ENCODE measurements at places on chromosomes 7 and 10. TPM values are rescaled to one million over a fixed set of nuclear protein-coding genes. Genes with fewer than 3 reads are reported as not detected.
A peak's percentile ranks its signal among the peaks of the same experiment; 100 is the strongest.

GRCh38 chr7:13749636-13750035 is 239.8 kb downstream of the ETV1 start:
- no peak for DNase-seq

The SRRM3 gene
- total RNA-seq: not detected

DNA sequence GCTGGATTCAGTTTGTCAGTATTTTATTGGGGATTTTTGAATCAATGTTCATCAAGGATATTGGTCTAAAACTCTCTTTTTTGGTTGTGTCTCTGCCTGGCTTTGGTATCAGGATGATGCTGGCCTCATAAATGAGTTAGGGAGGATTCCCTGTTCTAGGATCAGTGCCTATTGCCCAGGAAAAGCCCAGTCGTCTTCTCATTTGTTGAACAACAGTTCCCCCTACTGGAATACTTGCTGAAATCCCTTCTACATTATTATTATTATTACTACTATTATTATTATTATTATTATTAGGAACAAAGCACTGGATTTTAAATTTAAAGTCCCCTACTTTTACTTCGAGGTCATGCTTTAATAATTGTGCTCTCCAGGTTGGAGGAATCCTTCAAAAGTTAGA is 528.9 kb downstream of the MAGI2 start:
- DNase-seq: no peak

GRCh38 chr10:71995887-71996575 is 31.8 kb downstream of the CHST3 start:
- DNase-seq: no peak

DNA sequence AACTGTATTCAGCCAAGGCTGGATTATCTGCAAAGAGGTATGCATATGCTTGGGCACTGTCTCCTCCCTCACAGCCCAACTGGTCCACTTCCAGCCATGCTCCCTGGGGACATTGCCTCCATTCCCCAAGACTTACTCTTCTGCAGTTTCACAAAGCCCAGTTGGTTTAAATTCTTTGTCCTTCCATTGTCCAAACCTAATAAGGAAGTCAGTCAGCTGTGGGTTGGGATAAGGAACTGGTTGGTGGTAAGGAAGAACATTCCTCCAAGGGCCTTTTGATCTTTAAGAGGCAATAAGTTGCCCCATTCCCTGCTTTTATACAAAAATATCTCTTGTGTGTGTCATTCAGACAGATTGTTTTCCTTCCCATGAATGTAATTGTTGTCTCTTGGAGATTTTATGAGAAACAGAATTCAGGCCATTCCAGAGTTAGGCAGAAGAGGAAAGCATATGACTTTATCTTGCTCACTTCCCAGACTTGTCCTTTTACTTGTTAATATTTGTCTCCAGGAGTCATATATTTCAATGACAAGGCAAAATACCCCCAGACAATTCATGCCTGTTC is 673.7 kb downstream of the SUGCT start:
- no peak for DNase-seq

DNA sequence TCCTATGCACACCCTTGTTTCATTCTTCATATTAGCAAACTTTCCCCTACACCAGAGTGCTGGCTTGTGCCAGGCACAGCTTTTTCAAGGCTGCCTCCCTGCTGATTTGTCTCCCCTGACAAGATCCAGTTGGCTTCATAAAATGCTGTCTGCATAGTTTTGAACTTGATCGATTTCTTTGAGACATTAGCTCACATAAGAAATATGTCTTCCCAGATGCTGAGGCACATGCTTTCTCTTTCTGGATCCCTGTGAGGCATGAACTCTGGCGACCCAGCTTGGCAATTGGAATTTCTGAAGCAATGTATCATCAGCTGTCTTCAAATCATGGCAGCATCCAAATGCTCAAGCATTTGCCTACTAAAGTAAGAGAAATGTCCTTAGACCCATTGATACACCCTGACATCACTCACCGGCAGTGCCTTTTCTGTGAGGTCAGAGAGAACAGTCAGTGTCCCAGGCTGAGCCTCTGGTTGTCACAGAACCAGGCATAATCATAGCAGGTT is 616.4 kb upstream of the GHITM start:
- no peak for DNase-seq

The PRLHR gene
- not detected for total RNA-seq

DNA sequence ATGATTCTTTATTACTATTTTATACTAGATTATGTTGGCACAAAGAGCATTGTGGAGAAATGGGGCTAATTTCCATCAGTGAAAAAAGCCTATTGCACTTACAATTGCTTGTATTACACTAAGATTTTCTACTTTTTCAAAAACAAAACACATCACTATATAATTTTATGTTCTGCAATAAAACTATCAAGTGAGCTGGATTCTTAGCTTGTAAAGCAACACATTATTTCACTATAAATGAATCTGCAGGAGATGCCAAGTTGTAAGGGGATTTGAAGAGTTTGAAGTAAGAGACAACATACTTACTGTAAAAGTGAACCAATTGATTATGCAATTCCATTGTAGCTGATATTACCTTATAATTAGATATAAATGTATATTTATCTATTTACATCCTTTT is 333.3 kb upstream of the SEMA3D start:
- DNase-seq: no peak

The VCL gene
- 71.8 TPM for total RNA-seq

GRCh38 chr7:156480671-156481070 is 159.9 kb upstream of the RNF32 start:
- no peak for DNase-seq

The JCAD gene
- total RNA-seq: 0.68 TPM

The INSYN2A gene
- total RNA-seq: not detected

GRCh38 chr7:147136352-147136751 is 1019.8 kb downstream of the CNTNAP2 start:
- DNase-seq: no peak

- DNase-seq: no peak
Observed at GRCh38 chr10:71687077-71687476, 32.5 kb downstream of the C10orf105 start.

GRCh38 chr7:2165610-2166594 is 66.8 kb downstream of the MAD1L1 start:
- DNase-seq: no peak

GRCh38 chr7:43727494-43727893 is 1.8 kb downstream of the COA1 start:
- DNase-seq: no peak

DNA sequence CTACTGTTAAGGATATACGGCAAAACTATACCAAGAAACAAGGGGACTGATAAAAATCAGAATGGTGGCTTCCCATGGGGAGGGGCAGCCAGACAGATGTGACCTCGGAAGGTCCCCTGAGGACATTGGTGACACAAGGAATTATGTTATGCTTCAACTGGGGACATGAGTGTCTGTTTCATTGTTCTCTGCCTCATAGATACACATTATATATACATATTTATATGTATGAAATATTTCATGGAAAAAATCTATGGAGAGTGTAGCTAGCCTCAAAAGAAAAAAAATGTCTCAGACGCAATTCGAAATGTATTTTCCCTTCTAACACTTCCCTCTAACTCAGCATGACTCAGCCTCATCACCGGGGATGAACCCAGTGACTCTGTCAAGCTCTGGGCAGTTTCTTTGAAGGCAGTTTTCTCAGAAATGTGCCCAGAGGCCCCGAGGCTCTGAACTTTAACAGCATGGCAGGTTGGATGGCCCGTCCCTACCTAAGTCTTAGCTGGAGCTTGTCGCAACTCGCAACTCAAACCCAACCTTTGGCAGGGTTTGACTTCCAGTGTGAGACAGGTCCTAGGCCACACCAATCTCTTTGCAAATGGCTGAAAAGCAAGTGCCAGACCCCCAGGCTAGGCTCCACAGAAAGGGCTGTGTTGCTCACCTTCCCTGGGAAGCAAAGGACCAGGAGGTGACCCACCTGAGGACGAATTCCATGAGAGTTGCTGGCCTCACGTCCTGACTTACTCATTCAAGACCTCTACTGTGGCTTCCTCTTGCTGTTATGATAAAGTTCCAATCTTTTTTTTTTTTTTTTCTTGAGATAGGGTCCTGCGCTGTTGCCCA is 86.9 kb downstream of the CARD11 start:
- DNase-seq: peak; percentile 69

The ZPBP gene
- not detected for total RNA-seq

The AQP1 gene
- total RNA-seq: 0.18 TPM

DNA sequence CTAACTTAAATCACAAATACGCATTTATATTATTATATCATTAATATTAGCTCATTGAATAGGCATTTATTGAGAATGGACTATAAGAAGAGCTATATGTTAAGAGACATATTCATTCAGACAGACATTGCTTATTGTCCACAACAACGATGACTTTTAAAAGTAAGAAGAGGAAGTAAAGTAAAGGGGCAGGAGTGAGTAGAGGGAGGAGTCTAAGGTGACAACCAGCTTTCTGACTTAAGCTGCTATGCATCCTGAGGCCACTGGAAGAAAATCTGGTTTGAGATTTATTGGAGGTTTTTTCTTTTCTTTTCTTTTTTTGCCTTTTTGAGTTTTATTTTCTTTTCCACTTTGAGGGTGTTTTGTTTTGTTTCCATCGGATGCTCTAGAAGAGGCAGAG is 723.5 kb downstream of the GRM8 start:
- no peak for DNase-seq

The GATA3 gene
- 112 TPM for total RNA-seq

GRCh38 chr10:129764011-129764900 is 199.8 kb downstream of the EBF3 start:
- DNase-seq: peak; percentile 4

The REEP3 gene
- total RNA-seq: 22.8 TPM

DNA sequence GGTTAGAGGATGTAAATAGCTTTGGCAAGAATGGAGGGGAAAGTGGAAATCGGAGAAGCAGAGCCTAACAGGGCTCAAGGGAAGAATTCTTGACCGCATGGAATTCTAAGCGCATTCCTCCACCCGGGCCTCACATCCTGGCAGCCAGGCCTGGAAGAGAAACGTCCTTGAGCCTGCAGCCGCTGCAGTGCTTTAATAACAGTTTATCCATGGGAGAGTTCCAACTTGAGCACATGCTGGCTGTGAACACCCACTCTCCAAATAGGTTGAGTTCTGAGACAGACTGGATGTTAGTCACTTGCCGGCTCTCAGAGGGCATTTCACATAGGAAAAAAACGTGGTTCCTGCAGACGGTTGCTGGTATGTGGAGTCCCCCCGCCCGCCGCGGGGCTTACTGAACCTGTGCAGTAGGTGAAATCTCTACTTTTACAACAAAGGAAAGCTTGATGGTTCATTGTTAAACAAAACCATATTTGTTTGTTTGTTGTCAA is 61.4 kb upstream of the STEAP1B start:
- no peak for DNase-seq

DNA sequence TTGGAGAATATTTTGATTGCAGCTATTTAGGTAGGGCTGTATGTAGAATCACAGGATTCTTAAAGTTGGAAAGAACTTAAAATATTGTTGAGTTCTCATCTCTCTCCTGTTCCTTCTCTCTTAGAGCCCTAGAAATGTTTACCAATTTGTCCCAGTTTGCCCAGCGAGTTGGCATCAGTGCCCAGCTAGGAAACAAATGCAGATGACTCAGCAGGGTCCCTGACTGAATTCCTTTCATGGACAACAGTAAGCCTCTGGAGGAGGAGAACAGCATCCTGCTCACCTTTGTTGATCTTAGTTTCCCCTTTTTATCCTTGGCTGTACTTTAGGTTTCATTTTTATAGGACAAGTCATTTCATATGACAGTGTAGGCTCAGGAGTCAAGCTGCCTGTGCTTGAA is 89.3 kb downstream of the SEC23IP start:
- no peak for DNase-seq

- DNase-seq: peak; percentile 9
Observed at GRCh38 chr10:78341953-78342614, 308.4 kb downstream of the RPS24 start.

GRCh38 chr10:45354261-45354660 is 19.8 kb upstream of the ALOX5 start:
- DNase-seq: no peak

The ITPRID1 gene
- total RNA-seq: not detected

DNA sequence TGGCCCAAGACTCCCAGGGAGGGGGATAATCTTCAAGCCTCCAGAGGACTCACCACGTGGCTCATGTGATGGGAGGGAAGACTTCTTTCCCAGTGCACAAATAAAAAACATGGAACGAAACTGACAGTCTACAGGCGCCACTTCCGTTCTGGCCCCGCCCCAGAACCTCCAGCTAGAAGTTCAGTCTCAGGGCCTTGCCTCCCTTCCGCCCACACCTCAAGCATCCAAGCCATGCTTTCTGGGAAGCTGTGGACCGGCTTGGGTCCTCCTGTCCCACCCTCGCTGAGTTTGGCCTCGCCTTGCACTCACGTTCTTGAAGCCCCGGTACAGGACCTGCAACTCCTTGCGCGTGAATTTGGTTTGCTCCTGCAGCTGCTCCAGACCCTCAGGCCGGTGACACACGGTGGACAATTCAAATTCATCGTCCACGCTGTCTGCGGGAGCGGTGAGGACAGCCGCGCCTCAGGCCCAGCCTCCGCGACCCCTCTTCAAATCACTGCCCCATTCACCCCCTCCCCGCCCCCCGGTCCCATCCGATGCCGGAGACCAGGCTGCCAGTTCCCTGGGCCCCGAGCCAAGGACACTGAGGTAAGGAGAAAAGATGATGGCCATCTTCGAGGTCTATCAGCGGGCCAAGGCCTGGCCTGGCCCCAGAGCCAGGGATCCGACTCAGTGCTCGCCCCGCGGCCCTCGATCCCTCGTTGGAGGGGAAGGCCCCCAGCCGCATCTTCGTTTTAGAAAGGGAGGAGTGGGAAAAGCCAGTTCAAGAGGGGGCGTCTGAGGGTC is 10.7 kb upstream of the OGA start:
- DNase-seq: no peak

The POLR2J gene
- 46.5 TPM for total RNA-seq

- no peak for DNase-seq
Observed at GRCh38 chr7:138565451-138566114, 105.5 kb downstream of the TRIM24 start.

The SOSTDC1 gene
- total RNA-seq: not detected

DNA sequence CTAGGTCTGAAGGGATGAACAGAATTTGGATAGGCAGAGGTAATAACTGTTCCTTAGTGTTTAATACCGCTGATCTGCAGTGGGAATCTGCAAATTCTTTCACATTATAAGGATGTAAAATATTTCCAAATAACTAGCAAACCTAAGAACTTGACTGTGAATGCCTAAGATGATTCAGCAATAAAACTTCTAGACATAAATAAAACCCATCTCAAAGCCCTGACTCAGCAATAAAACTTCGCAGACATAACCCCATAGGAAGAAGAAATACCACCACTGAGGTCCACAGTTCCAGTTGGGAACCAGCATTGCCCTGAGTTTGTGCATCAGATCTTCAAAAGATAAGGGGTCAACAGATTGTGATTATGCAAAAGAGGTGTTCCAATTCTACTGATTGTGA is 354.2 kb downstream of the GFRA1 start:
- no peak for DNase-seq

The SCIN gene
- 0.23 TPM for total RNA-seq

The MKX gene
- 0.23 TPM for total RNA-seq

The MUC12 gene
- 0.50 TPM for total RNA-seq

DNA sequence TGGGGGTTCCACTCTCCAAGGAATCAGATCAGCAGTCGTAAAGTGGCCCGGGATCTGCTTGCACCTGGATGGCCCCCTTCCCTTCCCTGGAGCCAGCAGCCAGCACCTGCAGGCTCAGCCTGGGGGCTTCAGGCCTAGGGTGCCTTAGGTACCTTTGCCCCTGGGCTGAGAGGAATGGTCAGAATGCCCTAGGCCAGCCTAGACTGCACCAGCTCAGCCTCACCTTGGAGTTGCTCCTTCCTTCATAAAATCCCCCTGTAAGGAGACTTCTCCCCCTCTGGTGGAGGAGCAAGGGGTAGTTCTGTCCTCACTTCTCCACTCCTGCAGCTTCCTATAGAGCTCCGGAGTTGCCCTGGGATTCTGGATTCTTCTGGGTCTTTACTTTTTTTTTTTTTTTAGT is 32.4 kb upstream of the LBX1 start:
- DNase-seq: no peak

The A1CF gene
- total RNA-seq: not detected

- no peak for DNase-seq
Observed at GRCh38 chr10:102598243-102598642, 46.0 kb upstream of the TRIM8 start.

All from activated CD4-positive, alpha-beta memory T cell treated with anti-CD3 and anti-CD28 coated beads, Interleukin-2, amount 10 ng/mL, durations not matched to agents 7 days and 5 days (primary cell).